ENCODE measurements at places on chromosomes 12 and 14.

GRCh38 chr12:116520801-116521471, 38.2 kb upstream of the MAP1LC3B2 start:
- no peak for DNase-seq

DNA sequence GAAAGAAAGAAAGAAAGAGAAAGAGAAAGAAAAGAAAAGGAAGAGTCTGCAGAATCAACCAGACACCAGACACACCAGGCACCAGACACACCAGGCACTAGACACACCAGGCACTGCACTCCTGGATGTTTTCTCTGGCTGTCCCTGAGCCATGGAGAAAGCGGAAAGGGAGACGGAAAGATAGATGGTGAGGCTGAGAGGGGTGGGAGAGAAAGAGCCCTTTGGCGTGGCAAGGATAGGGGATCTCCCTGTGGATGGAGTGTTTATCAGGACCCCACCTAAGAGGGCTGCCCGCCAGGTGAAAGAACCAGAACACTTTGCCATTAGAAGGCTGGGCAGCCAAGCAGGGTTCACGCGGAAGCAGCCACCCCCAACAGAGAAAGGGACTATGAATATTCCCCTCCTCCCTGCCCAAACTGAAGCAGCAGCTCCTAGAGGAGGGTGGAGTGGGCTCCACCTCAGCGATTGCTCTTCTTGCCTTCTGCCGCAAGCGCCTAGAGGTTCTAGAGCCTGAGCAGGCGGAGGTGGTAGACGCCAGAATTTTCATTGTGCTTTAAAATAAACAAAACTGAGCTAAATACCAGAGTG, 13.4 kb downstream of the ST8SIA1 start:
- no peak for DNase-seq

DNA sequence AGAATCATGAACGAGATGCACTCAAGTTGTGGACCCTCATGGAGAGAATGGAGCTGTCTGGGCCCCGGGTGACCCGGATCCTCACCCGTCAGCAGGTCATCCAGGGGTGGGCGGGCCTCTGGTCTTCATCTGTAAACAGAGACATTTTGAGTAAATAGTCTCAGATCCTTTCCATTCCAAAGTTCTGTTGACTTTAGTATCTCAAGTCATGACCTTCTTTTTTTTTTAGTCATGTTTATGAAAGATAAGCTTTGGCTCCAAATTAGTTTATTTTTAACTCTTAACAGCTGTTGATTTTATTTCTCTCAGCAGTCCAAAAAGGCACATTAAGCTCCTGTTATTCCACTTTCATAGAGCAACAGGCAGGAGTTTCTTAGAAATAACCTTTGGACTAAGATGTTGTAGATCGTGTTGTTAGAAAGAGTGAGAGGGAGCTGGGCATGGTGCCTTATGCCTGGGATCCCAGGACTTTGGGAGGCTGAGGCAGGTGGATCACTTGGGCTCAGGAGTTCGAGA, 48.9 kb upstream of the AMN start:
- DNase-seq, result no peak

DNA sequence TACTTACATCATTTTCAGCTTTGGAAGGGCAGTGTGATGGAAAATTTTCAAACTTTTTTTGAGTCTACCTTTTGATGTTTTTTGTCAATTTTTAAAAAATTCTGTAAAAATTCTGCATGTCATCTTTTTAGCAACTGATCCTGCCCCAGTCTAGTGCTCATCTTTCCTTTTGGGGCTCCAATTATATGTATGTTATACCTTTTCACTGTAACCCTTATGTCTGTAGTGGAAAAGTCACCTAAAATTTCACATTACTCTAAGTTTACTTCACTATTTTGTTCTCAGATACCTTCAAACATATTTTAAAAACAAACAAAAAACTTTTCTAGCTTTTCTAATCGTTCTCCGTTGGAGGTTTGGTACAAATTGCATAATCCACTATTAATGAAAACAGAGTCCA, 32.5 kb upstream of the MYRFL start:
- no peak for DNase-seq

DNA sequence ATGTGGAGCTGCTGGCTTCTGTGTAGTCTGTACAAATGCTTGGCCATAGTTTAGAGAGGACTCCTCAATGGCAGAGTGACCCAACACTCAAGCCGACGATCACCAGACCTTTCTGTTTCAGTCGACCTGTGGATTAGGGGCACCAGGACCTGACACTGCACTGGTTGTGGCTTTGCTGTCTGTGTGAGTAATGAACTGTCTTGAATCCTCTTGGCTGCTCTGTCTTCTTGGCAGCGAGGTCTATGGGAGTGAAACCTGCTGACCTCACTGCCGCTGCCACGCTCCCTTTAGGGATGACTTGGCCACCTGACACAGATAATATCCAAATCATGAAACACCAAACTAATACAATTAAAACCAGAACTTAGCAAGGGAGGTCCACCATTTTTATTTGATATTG, 83.5 kb upstream of the C14orf180 start:
- no peak for DNase-seq

GRCh38 chr12:28191051-28192048, 1.1 kb downstream of the CCDC91 start:
- DNase-seq, result peak; percentile 45

GRCh38 chr12:112977641-112978040, 678 bp upstream of the OAS2 start:
- no peak for DNase-seq

DNA sequence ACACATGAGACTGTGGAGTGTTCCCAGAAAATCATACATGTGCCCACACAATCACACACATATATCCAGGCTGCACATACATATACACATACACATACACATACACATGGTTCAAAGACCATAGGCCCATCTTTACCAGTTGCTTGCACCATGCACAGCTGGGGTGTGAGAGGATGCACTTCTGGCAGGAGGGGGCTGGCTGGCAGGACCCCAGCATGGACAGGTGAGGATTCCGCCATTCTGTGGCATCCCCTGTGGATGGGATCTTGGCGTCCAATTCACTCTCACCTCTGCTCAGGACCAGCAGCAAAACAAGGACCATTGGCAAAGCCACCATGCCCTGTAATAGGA, 7.0 kb downstream of the ITGB7 start:
- no peak for DNase-seq

DNA sequence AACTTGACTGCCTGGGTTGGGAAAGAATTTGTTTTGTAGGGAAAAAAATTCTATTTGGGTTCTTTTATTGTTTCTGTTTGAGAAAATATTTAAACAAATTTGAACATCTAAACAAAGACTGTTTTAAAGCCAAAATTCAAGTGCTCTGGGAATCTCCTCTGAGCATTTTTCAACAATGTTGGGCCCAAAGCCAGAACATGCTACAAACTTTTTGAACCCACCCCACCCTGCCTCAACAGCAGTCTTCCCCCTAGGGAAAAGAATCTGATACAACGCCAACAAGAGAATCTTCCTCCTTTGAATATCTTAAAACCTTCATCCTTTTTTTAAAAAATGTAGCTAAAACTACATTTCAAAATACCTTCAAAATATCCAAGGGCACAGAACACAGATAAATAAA, 20.4 kb upstream of the NID2 start:
- no peak for DNase-seq

- no peak for DNase-seq
These were observed 101.8 kb downstream of the CNTN1 start for GRCh38 chr12:40794087-40794486.

- DNase-seq, result no peak
These were observed 2.7 kb downstream of the ZNF410 start for GRCh38 chr14:73889376-73889775.

GRCh38 chr12:54740882-54741281, 92.7 kb upstream of the DCD start:
- DNase-seq, result no peak

- peak; percentile 24 for DNase-seq
These were observed 5.9 kb upstream of the RERG start for GRCh38 chr12:15227004-15227679.
